HT-29 (cell line): ENCODE measurements at places on chromosomes 4 and X. TPM values are rescaled to one million over a fixed set of nuclear protein-coding genes. Genes with fewer than 3 reads are reported as not detected.

GRCh38 chrX:23803931-23804381 lies 21.0 kb downstream of the SAT1 start:
- peak; percentile 52 for DNase-seq

DNA sequence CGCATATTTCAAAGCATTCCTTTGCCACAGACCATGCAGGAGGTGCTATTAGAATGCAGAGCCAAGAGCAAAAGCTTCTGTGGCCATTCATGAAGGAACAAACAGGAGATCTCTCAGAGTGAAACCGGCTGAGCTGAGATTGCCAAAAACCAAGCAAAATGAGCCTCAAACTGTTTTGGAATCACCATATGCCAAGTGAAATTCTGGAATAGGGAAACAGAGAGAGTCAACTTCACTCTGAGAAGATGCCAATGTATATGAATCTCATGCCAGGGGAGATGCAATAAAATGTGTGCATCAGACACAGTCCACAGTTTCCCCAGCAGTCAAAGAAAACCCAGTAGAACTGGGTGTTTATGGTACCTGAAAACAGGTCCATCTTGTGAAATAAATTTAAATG lies 42.3 kb downstream of the SRPX start:
- DNase-seq: no peak

- DNase-seq: no peak
These were observed 47.9 kb upstream of the RPA4 start for GRCh38 chrX:96835660-96836289.

DNA sequence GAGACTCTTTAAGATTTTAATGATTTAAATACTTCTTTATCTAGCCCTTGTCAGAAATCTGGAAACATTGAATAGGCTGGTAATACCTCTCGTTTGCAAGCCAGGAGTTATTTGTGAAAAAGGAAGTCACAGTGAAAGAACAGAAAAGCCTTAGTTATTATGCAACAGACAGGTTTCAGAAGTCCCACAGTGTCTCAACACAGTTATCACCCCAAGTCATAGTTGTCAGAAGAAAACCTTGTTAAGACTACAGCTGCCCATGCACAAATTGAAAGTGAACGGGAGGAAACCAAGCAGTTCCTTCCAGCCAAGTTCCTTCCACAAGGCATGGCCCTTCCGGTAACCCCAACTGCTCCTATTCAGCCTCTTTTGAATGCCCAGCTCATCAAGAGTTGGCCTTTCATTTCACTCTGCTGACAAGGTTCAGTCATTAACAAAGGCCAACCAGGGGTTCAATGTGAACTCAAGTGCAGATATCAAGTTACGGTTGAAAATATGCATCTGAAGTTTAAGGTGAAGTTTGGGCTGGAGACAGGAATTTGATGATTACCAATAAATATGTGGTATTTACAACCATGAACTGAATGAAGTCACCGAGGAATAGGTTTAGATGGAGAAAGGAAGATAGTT lies 15.6 kb downstream of the ALPK1 start:
- no peak for DNase-seq

The REELD1 gene
- total RNA-seq: not detected in 2 replicates

The PFKFB1 gene
- not detected in 2 replicates for total RNA-seq
